K562 (cell line): ENCODE measurements at places on chromosomes 12 and 14. TPM values are rescaled to one million over a fixed set of nuclear protein-coding genes. Genes with fewer than 3 reads are reported as not detected.

KIF26A gene
- total RNA-seq, result 0.02 and 0.04 TPM in 2 replicates

FIGNL2 gene
- total RNA-seq, result not detected in 2 replicates

DNA sequence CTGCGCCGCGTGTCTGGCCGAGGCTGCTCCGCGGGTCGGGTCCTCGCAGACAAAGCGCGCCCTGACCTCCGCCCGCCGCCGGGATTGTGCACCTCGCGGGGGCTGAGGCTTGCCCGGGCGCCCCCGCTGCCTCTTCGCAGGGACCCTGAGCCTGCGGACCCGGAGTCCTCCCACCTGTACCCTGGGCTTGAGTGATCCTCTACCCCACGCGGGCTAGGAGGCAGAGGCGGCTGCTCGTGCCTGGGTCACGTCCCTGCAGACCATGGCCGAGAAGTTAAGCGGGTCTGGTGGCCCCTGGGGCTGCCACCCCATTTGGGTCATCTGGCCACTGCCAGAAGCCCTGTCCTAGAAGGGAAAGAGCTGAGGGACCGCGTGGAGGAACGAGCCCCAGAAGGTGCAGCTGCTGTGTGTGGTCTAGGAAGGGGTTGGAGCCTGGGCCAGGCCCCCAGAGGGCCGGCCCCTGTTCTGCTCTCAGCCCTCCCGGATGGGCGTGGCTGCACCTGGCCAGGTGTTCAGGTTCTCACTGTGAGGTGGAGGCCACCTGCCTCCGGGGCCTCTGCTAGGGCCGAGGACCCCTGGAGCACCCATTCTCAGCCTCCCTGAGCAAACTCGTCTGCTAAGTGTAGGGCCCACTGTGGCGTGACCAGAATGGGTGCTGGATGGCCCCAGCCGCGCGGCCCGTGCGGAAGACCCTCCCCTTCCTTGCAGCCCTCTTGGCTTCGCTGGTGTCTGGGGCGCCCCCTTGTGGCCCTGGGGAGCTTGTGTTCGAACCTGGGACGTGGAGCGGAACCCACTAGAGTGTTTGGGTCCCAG is 49.6 kb downstream of the LRCOL1 start:
- peak; percentile 81 for DNase-seq

- no peak for DNase-seq
Measured at GRCh38 chr14:54577494-54577893, 10.6 kb downstream of the SAMD4A start.

GRCh38 chr14:36069535-36069900 is 107.0 kb downstream of the PTCSC3 start:
- peak; percentile 68 for DNase-seq

GRCh38 chr12:130702966-130703732 is 12.9 kb downstream of the RIMBP2 start:
- DNase-seq, result no peak

GRCh38 chr12:71536279-71536938 is 96.8 kb downstream of the LGR5 start:
- no peak for DNase-seq

GRCh38 chr12:29695026-29695425 is 88.7 kb downstream of the TMTC1 start:
- no peak for DNase-seq

- DNase-seq, result no peak
Measured at GRCh38 chr12:46590991-46591703, 218.6 kb upstream of the SLC38A2 start.

DNA sequence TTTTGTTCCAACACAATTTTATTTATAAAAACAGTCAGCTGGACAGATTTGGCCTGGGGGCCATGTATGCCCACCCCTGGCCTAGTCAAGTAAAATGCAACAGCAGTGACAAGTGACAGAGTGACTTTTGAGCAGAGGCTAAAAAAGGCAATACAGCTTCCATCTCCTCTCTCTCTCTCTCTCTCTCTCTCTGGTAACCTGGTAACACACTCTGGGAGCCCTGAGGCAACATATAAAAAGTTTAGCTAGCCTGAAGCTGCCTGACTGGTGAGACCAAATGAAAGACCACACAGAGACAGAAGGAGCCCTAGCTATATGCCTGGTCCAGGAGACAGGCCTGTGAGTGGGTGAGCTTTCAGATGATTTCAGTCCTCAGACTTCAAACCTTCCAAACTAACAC is 105.4 kb downstream of the DENND5B start:
- DNase-seq, result no peak

DNA sequence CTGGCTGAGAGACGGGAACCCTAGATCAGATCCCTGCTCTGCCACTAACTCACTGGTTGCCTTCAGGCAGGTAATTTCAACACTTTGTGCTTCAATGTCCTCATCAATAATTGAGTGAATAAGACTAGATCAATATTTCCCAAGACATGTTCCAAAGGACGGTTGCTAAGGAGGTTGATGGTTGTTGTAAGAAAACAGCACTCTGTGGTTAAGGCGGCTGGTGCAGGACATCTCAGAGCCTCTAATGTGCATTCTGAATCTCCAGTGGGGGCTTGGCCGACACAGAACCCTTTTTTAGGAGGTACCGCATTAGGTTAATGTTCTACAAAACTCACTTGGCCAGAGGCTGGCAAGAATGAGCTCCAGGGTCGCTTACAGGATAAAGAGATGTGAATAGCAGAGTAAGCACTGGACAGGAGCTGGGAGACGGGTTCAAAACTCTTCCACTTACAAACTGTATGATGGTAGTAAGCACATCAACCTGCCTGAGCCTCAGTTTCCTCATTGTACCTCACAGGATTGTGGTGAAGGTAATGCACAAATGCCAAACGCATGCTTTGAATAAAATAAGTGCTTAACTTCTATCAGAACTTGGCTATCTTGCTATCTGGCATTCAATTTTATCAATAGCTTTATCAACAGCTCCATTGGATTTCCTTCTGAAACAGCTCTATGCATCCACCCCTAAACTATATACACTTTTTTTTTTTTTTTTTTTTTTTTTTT is 136.9 kb upstream of the PARP11 start:
- DNase-seq, result no peak
